SJSA1 (cell line): ENCODE measurements at places on chromosomes 2 and 18. TPM values are rescaled to one million over a fixed set of nuclear protein-coding genes. Genes with fewer than 3 reads are reported as not detected.

Gene CEP192
- total RNA-seq, result 35.9 and 37.2 TPM in 2 replicates

Gene CRYGD
- not detected in 2 replicates for total RNA-seq

Gene CLEC4F
- total RNA-seq, result not detected in 2 replicates

Gene SIGLEC15
- 0.06 and 0.68 TPM in 2 replicates for total RNA-seq

Gene AOX1
- total RNA-seq, result 5.8 and 19.5 TPM in 2 replicates

Gene NAT8
- not detected in 2 replicates for total RNA-seq

Gene DUSP19
- total RNA-seq, result 5.1 and 8.5 TPM in 2 replicates

Gene REEP1
- total RNA-seq, result 0.24 and 0.78 TPM in 2 replicates

Gene TNFAIP6
- 1.3 and 1.5 TPM in 2 replicates for total RNA-seq

Gene MPP4
- 3.3 and 5.3 TPM in 2 replicates for total RNA-seq

Gene PCARE
- total RNA-seq, result not detected in 2 replicates

Gene POTEF
- total RNA-seq, result not detected in 2 replicates

Gene FZD7
- total RNA-seq, result 77.8 and 90.7 TPM in 2 replicates

Gene TMEM198
- total RNA-seq, result 0.03 and 0.37 TPM in 2 replicates

Gene LBX2
- total RNA-seq, result 0.18 and 1.6 TPM in 2 replicates

Gene CD302
- 12.6 and 16.4 TPM in 2 replicates for total RNA-seq

Gene ECEL1
- not detected in 2 replicates for total RNA-seq

Gene GREB1
- not detected in 2 replicates for total RNA-seq

Gene POTEI
- total RNA-seq, result not detected in 2 replicates

Gene CREG2
- not detected in 2 replicates for total RNA-seq

Gene FAM124B
- total RNA-seq, result not detected in 2 replicates
